ENCODE measurements at places on chromosomes 1 and 21.

DNA sequence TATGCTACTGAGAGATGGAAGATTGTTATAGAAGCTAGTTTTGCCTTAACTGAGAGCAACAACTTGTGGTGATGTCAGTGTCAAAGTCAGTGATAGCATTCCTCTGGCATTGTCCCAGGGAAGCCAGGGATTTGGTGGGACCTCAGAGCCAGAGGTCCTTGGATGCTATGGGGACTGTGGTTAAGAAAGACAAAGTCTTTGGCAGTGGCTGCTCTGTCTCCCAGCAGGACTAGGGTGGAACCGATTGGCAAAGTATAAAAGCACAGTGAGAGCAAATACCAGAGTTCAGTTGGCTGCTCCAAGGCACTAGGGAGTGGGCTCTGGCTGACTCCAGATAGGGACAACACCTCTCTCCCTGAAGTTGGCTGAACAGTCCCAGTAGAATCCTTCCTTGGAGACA, 104.8 kb downstream of the GDAP2 start:
- DNase-seq = no peak

- peak; percentile 94 for DNase-seq
Measured at GRCh38 chr1:94873520-94874351, 53.2 kb downstream of the CNN3 start.

GRCh38 chr1:181392613-181393220, 90.6 kb upstream of the CACNA1E start:
- no peak for DNase-seq

- DNase-seq = no peak
Measured at GRCh38 chr1:110208916-110209645, 1.0 kb upstream of the KCNC4 start.

- DNase-seq = no peak
Measured at GRCh38 chr1:87104945-87105344, 190.5 kb downstream of the HS2ST1 start.

- no peak for DNase-seq
Measured at GRCh38 chr21:38136201-38136600, 120.6 kb upstream of the KCNJ15 start.

DNA sequence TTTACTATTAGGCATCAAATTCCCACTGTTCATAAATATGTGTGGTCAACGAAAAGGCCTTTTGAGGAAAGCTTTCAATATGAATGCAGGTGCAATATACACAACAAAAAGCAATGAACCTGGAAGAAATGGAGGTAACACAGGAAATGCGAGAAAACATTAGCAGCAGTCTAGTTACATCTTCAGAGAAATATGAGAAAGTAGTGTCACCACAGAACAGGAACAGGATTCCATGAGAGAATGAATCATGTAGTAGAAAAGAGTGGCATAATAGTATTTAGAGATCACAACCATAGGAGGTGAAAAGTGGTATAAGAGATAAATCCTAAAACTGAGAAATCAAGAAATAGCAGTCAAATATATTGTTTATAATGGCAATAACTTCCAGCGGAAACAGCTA, 103.7 kb downstream of the AK5 start:
- DNase-seq = no peak

GRCh38 chr21:46122237-46122671, 24.3 kb downstream of the COL6A2 start:
- no peak for DNase-seq

- no peak for DNase-seq
Measured at GRCh38 chr1:226731257-226731893, 7.7 kb downstream of the ITPKB start.

DNA sequence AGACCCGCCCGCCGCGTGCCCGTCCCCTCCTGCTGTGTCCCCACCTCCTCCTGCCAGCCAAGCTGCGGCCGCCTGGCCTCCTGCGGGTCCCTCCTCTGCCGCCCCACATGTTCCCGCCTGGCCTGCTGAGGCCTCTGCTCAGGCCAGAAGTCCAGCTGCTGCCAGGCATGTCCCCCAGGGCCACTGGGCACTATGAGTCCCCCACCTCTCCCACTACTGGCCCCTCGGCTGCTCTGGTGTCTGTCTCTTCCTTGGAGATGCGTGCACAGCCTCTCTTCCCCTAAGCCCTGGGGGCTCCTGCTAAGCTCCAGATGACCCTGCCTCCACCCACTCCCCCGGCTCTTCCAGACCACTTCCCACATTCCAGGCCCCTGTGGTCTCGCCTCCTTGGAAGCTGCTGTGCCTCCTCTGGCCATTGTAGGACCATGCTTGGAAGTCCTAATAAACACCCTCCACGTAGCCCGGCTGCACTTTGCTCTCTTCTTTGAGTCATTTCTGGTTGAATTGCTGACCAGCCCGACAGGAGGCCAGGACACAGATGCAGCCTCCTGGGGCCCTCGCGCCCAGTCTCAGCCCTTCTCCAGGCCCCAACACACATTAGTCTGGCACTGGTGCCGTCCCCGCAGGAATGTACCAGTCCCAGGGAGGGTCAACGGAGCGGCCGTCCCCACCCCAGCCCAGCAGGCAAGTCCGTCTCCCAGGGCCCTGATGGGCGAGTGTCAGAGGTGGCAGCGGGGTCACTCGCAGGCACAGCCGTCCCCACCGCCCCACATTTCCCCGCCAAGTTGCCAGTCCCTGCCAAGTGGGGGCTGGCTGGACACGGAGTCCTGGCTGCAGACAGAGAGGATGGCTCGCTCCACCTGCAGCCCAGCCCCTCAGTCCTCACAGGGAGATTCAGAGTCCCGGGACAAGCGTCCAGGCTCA, 1.1 kb downstream of the KRTAP10-12 start:
- DNase-seq = peak; percentile 19

GRCh38 chr1:205060746-205061145, 17.7 kb downstream of the CNTN2 start:
- no peak for DNase-seq

DNA sequence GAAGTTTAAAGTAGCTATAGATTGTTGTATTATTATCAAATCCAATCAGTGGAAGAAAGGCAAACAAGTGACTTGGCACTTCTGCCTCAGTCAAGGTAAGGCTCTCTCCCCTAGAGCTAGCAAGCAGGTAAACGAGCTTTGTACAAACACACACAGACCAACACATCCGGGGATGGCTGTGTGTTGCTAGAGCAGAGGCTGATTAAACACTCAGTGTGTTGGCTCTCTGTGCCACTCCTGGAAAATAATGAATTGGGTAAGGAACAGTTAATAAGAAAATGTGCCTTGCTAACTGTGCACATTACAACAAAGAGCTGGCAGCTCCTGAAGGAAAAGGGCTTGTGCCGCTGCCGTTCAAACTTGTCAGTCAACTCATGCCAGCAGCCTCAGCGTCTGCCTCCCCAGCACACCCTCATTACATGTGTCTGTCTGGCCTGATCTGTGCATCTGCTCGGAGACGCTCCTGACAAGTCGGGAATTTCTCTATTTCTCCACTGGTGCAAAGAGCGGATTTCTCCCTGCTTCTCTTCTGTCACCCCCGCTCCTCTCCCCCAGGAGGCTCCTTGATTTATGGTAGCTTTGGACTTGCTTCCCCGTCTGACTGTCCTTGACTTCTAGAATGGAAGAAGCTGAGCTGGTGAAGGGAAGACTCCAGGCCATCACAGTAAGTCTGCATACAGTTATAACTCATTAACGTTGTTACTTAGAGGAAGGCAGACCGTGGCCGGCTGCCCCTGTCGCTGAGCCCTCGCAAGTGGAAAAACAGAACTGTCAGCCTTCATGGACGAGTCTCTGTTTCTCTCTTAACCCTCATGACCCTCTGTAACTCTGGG, at the start of gene PALMD:
TSS of gene PALMD (plus strand) at position 415 of the 833 bp plus-strand sequence. CDS start at position 620, 205 bp downstream.
- peak; percentile 68 for DNase-seq

- DNase-seq = no peak
Measured at GRCh38 chr1:41498391-41498790, 13.9 kb upstream of the EDN2 start.

DNA sequence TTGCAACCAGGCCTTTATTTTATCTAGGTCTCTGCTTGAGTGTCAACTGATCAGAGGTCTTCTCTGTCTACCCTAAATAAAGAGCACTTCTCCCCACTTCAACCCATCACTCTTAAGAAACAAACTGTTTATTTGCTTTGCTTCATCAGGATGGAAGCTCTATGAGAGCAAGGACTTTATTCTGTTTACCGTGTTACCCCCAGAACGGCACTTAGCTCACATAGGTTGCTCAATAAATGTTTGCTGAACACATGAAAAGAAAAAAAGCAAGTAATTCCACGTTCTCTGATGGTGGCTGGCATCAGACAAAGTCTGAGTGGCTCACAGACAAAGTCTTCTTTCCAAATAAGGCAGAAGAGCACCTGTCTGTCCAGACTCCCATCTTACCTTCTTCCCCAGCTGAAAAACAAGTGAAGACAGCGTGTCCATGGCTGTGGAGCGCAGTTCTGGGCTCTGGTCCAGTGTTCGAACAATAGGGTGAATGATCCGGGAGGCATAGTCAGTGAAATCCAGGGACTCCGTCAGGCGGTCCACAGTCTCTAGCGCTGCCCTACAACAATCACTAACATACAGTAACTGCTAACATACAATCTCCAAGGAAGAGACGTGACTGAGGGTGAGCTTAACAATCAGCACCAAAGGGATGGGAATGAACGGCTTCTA, 22.9 kb downstream of the ANGPTL7 start:
- DNase-seq = no peak

GRCh38 chr1:55315552-55315951, 100.4 kb upstream of the USP24 start:
- DNase-seq = no peak

DNA sequence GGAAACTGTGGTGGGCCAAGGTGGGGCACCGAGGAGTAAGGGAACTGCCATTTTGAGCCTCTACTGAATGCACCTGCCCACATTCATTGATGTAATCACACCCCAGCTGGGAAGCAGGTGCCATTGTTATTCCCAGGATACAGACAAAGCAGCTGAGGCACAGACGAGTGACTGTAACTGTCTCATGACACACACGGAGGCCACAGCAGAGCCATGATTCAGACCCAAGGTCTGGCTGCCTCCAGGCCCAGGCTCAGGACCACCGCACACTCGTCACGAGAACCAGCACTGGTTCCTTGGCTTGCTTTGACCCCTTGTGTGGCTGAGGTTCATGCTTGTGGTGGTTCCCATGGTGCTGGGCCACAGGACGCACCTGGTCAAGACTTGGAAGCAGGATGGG, 45.6 kb upstream of the CLIC4 start:
- DNase-seq = no peak

DNA sequence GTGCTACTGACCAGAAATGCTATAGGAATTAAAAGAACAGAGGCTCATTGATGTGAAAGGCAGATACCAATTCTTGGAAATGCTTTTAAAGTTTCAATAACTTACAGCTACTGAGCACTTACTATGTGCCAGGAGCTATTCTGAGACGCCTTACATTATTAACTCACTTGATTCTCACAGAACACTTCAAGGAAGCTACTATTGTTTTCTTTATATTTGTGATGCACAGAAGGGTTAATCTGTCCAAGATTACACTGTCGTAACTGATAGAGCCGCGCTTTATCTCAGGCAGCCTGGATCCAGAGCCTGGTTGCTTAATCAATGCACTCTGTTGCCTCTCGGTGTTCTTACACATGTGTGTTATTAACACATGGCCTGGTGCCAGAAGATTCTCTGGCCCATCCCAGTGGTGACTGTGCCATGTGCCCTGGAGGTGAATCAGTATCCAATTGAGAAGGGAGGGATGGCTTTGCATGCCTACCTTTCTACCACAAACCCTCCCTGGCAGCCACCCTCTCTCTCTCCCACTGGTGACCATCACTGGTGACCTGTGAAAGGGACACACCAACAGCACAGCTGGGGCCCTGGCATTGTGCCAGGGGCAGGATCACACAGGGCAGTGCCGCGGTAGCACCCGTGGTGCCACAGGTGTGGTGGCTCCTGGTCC, 8.8 kb downstream of the FMO1 start:
- DNase-seq = peak; percentile 54

DNA sequence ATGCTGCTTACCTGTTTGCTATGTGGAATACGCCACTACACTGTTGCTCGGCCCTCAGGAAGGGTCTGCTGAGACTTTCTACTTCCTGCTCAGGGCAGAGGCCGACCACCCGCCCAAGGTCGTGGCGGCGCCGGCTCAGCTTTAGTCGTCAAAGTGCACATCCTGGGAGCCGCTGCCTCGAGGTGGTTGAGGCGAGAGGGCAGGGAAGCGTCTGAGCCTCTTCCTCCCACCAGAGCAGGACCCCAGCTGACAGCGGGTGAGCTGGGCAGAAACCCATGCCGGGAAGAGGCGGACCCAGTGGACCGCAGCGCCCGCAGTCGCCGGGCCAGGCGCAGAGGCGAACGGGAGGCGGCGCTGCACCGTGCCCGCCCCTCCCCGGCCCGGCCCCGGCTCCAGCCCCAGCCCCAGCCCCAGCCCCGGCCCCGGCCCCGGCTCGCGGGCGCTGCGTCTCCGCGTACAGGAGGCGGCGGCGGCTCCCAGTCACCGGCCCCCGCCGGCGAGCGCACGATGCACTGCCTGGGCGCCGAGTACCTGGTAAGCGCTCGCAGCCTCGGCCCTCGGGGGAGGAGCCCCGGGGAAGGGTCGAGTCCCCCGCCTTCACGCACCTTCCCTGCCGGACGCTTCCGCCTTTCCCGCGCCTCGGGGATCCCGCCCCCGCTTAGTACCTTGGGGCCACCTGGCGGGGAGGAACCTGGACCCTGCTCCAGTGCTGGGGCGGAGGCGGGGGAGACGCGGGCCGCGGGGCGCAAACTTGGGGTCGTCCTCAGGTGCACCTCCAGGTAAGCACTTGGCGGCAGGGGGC, at the start of gene SLC44A3:
TSS of gene SLC44A3 (plus strand) at position 413 of the 802 bp plus-strand sequence. CDS start at position 508, 95 bp downstream.
- peak; percentile 61 for DNase-seq

DNA sequence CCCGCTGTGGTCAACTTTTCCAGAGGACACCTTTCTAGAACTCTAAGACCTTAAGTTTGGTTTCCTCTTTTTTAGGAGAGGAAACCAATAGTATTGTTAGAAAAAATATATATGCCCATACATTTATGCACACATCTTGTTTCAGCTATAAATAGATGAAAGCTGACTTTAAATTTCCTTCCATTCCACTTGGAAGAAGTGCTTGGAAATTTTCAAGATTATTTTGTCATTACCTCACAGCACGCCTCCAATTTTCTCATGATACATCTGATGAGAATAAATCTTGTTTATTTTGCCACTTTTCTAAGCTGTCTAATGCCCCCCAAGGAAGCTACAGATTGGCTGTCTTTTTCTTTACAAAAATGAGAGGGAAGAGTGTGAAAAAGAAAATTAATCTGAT, 65.8 kb downstream of the NIBAN1 start:
- peak; percentile 34 for DNase-seq

DNA sequence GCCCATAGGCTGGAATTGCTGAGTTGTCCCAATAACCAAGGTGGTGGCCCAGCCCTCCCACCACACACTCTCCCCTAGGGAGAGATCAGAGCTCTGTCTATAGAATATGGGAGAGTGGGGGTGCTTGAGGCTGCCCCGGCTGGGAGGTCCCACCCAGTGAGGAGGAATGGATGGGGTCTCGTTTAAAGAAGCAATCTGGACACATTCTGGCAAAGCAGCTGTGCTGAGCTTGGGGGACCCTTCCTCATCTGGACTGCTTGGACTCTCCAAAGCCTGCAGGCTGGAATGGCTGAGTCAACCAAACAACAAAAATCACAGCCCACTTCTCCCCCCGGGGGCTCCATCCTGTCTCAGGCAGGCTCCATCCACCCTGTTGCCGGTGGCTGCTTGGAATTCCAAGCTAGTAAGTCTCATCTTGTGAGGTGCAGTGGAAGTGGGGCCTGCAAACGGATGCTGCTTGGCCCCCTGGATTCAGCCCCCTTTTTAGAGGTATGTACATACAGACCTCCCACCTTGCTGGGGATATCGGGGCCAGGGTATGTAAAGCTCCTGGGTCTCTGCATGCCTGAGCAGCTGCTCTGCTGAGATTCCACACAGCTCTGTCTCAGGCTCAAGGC, 67.1 kb upstream of the FAM78B start:
- DNase-seq = no peak

All from umbilical cord (tissue), 2 donors.